ENCODE measurements at places on chromosomes 6 and 20.

GRCh38 chr6:129709769-129710449 lies at the start of gene ARHGAP18:
Gene ARHGAP18, minus strand, starts transcription at chr6:129710177. Its CDS starts 41 bp downstream, at chr6:129710136.
- peak; percentile 59 for DNase-seq

GRCh38 chr6:128068119-128068479 lies 167.2 kb upstream of the THEMIS start:
- no peak for DNase-seq

- DNase-seq: no peak
These were observed 712 bp downstream of the ABHD16A start for GRCh38 chr6:31702405-31702818.

GRCh38 chr6:20791944-20792343 lies 257.7 kb downstream of the CDKAL1 start:
- DNase-seq: no peak

GRCh38 chr6:139184047-139184446 lies 49.2 kb downstream of the HECA start:
- no peak for DNase-seq

DNA sequence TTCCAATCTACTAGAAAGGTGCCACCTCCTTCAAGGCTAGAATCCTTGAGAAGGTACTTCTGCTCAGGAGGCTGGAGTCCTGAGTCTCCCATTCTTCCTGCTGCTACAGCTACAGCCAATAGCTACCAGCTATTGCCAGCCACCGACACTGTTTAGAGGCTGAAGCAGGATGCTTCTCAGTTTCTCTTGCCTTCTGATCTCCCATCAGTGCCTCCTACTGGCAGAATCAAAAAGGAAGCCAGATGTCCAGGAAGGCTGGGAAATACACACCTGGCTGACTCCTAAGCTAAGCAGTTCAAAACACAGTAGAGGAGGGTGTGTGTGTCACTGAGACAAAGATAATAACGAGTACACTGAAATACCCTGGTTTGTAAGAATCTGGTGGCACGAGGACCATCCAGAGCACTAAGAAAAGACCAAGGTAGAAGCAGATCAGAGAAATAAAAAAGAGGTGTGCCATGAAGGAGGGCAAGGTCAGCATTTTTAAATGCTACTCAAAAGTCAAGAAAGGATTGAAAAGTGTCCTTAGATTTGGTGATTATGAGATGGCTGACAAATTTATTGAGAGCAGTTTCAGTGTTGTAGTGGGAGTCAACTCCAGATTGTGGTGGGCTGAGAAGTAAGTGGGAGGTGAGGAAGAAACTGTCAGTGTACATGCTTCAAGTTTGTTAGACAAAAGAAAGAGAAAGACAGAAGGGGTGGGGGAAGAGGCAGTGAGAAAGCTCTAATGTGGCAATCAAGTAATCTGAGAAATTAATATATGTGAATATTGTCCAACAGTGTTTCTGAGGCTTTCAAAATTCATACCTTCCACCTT lies 2.3 kb upstream of the HLA-DMA start:
- DNase-seq: no peak

DNA sequence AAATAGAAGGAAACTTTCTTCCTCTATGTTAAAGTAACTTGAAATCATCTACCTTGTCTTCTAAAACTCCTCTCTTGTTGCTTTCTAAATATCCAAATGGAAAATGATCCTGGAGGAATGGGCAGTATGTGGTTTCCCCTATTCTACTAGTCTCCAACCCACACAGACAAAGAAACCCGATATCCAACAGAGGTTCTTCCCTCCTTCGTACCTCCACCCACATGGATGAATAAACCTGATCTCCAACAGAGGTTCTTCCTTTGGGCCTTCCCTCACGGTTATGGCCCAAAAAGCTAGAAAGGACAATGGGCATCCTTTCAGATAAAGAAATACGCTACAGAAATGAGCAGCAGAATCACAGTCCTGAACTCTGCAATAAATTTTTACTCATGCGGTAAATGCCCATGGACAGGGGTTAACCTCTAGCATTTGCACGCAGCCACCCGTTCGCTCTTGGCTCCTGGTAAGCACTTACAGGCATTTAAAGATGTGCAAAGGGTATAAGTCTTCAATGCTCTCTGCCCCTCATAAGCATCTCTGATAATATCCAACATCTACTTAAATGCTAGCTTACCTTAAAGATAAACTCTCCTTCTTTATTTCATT lies 130.9 kb downstream of the GMPR start:
- DNase-seq: no peak

DNA sequence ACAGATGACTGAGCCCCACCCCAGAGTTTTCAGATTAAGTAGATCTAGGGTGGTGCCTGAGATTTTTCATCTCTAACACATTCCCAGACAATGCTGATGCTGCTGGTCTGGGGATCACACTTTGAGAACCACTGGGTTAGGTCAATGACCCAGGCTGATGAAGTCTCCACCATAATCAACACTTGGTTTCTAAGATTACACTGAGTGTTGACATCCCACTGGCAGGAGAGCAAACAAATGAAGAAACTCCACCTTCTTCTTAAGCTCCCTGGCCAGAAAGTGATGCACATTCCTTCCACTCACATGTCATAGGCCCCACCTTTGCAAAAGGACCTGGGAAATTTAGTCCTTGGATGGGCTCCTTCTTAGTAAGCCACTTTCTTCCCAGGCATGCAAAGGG lies 53.1 kb downstream of the MAFB start:
- DNase-seq: no peak

- no peak for DNase-seq
These were observed 116.3 kb downstream of the TAF4 start for GRCh38 chr20:61949363-61949713.

DNA sequence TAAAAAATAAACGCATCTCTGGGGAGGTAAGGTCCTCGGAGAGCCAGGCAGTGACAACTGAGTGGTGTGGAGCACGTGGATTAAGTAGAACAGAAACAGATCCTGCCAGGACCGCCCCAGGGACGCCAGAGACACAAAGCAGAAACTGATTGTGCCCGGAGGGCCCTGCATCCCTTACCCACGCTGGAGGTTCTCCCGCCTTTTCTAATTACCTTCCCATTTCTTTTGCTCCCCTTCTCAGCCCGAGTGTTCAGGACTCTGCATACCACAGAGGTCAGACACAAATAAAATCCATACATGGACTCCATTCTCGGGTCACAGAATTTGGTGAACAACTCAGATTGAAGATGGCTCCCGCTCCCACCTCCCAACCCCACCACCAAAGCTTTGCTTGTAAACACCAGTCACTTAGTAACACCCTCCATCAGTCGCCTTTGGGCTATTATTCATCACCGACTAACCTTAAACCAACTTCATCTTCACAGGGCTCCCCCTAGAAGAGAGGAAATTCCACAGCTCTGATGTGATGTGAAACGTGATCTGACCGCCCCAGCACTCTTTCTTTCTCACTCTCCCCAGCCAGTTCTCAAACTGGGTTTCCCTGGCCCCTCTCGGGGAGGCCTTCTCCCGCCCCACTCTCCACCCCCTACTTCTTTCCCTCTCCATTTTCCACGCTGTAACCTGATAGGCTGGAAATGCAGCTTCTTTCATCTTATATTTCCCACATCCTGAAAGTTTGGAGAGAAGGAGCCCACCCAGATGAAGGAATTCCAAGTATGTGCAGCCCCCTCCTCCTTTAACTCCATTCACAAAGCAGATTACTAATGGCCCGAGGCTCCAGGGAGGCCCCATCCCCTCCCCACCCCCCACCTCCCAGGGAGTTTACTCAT lies 32.5 kb upstream of the PIM1 start:
- no peak for DNase-seq

DNA sequence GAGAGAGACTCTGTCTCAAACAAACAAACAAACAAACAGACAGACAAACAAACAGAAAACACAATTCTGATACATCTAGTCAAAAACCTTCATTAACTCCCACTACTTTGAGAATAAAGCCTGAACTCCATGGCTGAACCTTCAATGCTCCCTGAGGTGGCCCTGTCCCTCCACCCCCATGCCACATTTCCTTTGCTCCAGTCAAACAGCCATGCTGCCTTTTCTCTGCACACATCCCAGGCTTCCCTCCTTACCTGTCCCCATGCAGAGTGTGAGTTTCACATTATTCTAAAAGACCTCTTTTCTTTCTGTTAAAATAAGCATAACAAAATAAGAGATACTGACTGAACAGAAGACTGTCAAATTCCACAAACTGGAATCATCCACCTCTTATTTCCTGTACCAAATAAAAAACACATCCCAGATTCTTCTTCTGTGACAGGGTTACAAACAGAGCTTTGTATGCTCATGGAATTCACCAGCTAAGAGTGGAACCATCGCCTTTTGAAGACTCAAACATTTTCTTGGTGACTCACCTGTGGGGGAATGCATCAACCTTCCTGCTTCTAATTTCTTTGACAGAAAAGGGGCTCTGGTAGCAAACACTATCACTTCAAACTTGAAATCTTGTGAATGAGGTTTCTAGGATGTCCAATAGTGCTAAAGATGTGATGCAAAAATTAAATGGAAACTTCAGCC lies 71.0 kb upstream of the SLC22A16 start:
- DNase-seq: no peak

DNA sequence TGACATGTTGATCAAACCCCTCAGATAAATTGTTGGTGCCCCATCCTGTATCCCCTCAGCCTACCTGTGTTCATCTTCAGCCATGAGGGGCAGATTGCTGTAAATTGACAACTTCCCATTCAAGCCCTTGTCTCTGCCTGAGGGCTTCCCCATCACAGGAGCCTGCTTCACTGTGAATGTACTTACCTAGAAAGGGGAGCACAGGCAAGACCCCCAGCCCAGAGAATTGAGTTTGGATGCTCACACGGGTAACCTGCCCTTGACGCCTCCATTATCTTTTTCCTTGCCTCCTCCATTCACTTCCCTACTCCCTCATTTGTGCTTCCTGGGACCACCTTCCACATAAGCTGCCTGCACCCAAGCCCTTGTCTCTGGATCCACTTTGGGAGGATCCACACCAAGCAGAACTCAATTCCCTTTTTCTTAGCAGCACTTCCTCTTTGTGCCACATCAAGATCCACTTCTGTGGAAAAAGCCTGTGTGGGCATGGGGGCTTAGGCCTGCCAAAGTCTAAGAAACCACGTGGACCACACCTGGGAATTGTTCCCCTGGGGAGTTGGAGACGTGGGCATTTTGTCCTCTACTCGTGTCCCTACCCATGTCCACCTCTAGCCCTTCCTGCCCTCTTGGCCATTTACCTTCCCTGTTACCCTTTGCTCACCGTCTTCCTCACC lies 103.4 kb upstream of the FOXA2 start:
- DNase-seq: no peak

DNA sequence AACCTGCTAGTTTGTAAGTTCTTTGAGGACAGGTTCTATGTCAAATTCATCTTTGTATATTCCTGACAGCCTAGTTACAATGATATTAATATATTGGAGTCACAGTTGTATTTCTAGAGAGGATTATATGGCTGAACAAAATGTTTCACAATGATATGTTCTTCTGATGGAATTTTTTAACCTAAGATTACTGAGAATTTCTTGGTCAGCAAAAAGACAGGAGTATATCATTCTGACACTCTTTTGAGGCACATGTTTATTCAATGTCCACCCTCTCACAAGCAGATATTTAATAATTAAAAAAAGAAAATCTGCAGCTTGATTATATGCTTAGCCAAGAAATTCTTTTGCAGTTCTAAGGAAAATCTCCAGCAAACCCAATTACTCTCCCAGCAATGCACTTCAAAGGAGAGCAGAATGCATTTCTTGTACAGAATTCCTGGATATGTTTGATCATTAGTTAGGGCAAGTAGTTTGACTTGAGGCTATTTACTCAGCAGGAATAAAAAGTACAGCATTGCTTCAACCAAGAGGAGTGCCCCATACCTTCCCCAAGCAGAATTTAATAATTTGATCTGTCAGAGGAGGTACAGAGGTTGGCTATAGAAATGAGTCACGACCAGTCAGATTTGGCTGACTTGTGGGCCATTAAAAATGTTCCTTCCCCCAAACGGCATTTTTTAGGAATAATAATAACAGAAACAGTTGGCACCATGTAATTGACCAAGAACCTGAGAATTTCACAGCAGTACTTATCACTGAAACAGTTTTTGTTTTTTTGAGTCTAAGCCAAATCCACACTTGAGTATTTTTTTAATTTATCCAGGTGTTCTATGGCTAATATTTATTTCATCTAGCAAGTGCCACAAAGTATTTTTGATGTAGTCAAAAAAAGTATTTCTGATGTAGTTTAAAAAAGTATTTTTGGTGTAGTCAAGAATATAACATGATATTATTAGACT lies 508.1 kb upstream of the FLRT3 start:
- no peak for DNase-seq

Measured in GOT3 (cell line).